ENCODE measurements at places on chromosomes 2 and 18.
A peak's percentile ranks its signal among the peaks of the same experiment; 100 is the strongest.

DNA sequence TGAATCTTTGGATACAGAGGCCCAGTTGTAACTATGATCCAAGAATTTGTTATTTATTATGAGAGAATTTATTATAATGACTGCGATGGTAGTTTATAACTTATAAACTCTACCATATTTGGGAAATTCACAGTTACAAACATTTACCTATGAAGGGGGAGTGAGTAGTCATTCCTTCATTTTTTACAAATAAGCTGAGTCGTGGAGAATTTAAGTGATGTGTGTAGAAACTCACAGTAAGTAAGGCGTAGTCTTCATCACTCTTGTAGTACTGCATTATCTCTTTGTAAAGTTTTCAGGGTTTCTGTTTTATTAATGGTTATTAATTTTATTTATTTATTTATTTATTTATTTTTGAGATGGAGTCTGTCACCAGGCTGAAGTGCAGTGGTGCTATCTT lies 13.5 kb downstream of the CREB1 start:
- DNase-seq = no peak

GRCh38 chr2:96092573-96092877 lies 23.8 kb downstream of the ADRA2B start:
- DNase-seq = no peak

DNA sequence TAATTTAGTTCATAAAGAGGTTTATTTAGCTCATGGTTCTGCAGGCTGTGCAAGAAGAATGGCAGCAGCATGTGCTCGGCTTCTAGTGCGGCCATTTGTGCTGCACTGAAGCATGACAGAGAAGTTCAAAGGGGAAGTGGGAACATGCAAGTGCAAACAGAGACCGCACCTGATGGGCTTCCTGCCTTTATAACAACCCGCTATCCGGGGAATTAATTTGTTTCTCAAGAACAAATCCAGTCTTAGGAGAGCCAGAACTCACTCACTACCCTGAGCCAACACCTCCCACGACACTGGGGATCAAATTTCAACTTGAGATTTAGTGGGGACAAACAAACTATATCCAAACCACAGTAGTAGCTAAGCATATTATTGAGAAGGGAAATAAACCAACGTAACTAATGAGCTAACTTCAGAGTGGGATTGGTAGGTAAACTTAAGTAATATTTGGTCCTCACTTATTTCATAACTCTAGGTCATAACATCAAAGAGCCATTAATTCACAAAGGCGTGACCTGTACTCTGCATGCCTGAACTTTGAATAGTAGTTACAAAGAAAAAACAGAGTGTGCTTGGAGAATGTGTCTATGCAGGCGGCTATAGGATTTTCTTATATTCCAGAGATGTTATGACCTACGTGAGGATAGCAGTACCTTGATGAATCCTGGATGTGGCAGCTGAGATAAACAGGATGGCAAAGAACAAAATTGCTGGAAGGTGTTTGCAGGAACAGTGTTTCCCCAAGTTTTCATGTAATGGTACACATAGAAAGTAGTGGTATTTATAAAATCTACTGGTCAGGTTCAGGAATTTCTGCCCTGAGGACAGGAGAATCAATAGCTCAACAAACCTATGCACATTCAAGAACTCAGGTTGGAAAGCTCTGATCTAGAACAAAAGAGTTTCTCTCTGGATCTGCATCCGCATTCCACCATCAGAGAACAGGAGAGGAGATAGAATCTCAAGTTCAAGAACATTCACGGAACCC lies 845.9 kb upstream of the ID2 start:
- DNase-seq = no peak

- peak; percentile 52 for DNase-seq
These were observed 56.7 kb downstream of the SDC1 start for GRCh38 chr2:20168048-20168726.

GRCh38 chr2:73851274-73851673 lies 22.5 kb downstream of the STAMBP start:
- DNase-seq = no peak

DNA sequence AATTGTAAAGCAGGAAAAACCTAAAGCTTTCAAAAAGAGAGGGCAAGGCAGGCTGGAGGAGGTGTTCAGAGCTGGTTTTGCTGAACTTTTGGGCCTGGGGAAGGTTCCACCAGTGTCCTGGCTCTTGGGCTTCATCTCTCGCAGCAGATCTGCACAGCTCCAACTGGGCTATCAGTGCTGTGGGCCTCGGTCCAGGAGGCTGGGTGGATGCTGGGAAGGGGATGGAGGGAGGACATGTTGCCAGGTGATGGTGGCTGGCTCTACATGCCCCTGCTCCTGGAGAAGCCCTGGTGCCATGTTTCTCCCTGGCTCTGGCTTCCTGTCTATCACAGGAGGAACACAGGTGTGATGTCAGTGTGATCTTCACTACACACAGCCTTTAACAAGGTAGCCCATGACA lies 187.1 kb downstream of the SH3RF3 start:
- DNase-seq = no peak

DNA sequence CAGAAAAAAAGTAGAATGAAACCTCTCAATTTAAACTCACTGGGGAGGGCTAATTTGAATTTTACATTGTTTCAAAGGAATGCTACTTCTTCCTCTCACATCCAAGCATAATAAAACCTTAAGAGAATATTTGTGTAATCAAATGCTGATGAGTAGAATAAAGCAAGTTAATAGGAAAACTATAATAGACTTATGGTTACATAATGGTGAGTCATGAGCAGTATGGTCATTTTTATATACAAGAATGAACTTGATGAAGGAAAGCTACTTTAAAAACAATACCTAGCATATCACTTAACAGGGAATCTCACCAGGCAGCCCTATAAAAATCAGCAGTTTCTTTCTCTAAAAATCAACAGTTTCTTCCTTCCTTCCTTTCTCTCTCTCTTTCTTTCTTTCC lies 80.3 kb downstream of the VSNL1 start:
- DNase-seq = no peak

- no peak for DNase-seq
These were observed 78.2 kb downstream of the CELF4 start for GRCh38 chr18:37487400-37487867.

DNA sequence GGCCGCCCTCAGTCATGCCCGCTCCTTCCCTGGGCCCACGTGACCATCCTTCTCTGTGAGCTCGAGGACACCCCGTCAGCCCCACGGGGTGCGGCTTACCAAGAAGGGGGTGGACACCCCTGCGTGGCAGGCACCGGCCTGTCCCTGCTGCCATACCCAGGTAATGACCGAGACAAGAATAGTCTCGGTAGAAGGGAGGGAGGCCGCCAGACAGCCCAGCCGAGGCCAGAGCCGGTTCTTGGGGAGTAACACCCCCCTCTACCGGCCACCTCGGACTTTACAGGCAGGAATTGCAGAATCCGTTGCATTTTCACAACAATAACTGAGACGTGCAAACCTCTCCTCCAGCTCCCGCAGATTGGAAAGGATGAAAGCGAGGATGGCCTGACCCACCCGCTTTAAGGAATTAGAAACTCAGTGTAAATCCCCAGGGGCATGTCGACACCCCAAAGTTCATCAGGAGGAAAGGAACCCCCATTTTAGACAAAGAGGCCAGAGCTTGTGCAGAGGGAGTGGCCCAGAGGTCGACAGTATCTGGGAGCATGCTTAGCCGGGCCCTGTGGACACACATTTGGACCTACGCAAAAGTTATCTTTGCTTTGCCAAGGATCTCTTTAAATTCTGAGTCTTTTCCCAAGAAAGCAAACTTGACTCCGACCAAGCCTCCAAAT lies 60.1 kb upstream of the GLI2 start:
- DNase-seq = peak; percentile 25
